ENCODE measurements at places on chromosomes 11 and 22.

DNA sequence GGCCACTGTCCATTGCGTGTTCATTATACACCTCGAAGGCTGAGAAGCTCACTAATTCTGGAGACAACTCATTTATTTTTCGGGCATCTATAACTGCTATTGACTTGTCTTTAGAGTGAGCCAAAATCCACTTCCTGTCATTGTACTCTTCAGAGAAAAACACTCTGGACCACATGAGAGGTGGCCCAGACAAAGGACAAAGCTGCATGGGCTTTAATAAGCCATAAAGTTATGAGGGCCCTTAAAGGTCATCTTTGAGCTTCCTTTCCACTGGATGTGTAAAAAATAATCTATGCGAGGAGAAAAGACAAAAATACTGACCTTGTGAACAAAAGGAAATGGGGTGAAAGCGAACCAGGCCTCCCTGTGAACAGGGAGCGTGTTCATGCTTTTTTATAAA is 63.5 kb upstream of the ZC3H12C start:
- DNase-seq, result no peak

GRCh38 chr22:35821654-35822053 is 104.0 kb downstream of the APOL5 start:
- DNase-seq, result no peak

GRCh38 chr22:37188901-37189466 is 937 bp upstream of the C1QTNF6 start:
- no peak for DNase-seq

- no peak for DNase-seq
Observed at GRCh38 chr11:4862447-4863236, 13.6 kb upstream of the OR51S1 start.

- peak; percentile 18 for DNase-seq
Observed at GRCh38 chr11:33980897-33981296, 70.6 kb upstream of the CAPRIN1 start.

DNA sequence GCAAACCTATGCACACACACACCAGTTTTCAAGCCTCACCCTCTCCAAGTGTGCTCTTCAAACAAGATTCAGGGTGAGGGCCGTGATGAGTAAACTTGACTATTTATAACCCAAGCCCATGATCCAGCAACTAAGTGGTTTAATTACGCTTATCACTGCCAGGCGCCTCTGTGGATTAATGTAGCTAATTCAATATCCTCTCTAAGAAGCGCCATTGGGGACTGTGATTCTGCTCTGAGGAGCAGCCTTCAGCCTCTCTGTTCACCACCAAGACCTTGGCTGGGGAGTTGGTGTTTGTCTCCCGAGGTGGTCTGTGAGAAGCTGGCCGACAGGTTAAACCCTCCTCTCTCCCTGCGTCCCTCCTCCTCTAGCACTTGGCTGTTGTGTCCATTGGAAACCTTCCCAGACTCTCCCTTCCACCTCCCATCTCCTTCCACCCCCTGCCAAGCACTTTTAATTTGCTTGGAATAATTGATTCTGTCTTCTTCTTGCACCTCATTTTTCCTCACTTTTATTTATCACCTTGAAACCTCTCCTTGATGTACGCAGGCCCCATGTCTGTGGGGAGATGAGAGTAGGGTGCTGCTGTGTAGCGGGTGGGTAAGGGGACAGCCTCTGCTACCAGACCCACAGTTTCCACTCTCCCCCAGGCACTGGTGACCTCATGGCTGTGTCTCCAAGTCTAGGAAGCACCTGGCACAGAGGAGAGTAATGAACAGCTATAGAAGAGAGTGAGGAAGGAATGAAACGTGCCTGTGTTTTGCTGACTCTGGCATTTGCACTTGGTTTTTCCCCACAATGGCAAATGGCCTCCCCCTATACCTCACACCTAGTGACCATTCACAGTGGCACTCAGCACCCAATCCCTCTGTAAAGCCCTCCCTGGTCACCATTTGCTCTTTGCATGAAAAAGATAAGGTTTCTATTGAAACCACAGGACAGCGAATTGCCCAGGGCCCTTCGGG is 236.6 kb downstream of the GRIK4 start:
- peak; percentile 84 for DNase-seq

GRCh38 chr11:64687643-64688533 is 35.1 kb downstream of the NRXN2 start:
- DNase-seq, result no peak

- no peak for DNase-seq
Observed at GRCh38 chr11:8217926-8218325, 45.8 kb downstream of the LMO1 start.

- DNase-seq, result no peak
Observed at GRCh38 chr11:71931245-71931602, 2.4 kb downstream of the RNF121 start.

DNA sequence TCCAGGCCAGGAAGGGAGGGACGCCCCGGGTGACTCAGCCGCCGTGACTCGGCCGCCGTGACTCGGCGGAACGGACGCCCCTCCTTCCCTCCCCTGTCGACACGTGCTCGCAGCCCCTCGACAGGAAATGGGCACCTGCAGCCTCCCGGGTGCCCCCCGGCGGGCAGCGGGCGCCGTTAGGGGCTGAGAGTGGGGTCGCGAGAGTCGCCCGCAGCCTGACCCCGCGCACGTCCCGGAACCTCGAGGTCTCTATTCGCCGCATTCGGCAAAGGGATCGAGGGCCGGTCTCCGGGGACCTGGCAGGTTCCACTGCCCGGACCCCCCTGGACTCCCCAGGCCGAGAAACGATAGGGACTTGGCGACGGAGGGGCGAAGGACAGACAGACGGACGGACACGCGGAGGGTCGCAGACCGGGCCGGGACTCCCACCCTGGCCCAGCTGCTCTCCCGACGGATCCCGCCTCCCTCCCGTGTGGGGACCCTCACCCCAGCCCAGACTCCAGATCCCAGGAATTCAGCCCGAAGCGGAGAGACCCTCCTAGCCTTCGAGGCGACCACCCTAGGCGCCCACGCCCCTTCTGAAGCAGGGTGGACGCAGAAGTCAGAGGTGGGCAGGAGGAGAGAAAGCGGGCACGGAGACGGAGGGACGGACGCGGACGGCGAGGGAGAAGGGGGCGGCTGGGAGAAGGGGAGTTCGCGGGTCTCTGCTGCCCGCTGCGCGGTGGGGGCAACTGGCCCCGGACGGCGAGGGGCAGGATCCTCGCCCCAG is 648 bp downstream of the FOSL1 start:
- DNase-seq, result no peak

DNA sequence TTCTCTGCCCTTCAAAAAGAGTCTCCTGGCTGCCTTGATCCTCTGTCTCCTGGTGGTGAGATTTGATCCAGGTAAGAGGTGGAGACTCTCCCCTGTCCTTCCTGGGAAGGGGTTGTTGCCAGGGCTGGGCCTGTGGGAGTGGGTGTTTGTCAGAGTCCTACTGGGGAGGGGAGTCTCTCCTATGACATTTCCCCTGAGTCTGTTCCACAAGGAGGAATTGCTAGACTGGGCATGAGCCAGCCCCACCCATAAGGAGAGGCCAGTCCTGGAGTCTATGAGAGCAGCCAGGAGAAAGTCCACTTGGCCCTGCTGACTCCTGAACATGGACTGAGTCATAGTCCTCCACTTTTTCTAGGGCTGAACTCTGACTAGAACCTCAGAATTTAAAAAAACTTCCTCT is 7.4 kb downstream of the PEX26 start:
- DNase-seq, result no peak

GRCh38 chr22:37419969-37420685 is 7.2 kb downstream of the ELFN2 start:
- DNase-seq, result no peak

GRCh38 chr11:100695911-100696310 is 8.8 kb downstream of the ARHGAP42 start:
- DNase-seq, result no peak

DNA sequence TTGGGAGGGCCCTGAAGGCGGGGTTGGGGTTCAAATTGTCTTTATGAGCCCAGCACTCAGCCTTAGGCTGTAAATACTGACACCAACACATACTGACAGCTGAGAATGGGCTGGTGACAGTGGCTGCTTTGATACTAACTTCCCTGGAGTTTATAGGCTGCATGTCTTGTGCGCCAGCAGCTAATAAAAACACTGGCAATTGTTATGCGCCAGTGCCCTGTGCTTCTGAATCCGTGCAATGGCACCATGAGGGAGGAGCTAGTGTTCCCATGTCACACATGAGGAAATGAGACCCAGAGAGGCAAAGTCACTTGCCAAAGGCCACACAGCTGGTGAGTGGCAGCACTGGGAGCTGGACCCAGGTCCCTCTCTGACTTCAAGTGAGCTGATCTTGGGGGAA is 23.8 kb downstream of the SHISAL1 start:
- DNase-seq, result no peak

GRCh38 chr11:134283461-134284230 is 7.5 kb downstream of the GLB1L3 start:
- DNase-seq, result no peak

DNA sequence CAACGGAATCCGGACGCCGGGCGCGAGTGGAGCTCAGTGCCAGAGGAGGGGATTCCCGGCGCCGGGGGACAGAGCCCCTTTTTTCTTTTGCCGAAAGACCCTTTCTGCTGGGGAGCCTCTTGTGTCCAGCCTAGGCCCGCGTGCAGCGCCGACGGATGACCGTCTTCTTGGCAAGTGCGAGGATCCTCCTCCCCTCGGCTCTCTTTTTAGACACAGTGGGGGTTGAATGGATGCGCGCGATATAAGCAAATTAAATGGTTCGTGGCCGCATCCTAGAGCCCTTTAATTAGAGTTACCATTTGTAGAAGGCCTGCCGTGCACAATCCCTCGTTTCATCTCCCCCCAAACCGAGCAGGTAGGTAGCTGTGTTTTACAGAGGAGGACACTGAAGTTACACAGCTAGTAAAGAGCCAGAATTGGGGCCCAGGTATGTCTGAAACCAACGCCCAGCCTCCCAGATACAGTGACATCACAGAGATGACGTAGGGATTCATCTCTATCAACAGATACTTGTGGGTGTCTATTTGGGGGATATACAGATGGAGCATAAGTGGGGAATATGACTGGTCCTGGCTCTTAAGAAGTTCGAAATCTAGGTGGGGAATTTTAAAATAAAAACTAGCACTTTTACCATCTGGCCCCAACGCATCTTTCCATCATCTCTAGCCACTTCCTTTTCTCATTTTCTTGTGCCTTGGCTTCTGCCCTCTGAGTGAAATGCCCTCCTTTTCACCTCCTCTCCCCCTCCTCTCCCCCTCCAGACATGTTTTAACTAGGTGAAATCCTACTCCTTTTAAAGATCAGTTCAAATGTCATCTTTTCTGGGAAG is 875 bp downstream of the TCP11L1 start:
- peak; percentile 65 for DNase-seq

GRCh38 chr22:36323182-36323854 is 64.4 kb downstream of the MYH9 start:
- no peak for DNase-seq

Data from NCI-H748 treated with DMSO at 0.1 percent for 48 hours (cell line).